ENCODE measurements at places on chromosomes 6 and 20.

- DNase-seq = no peak
Measured at GRCh38 chr20:45060294-45060693, 40.6 kb downstream of the KCNS1 start.

DNA sequence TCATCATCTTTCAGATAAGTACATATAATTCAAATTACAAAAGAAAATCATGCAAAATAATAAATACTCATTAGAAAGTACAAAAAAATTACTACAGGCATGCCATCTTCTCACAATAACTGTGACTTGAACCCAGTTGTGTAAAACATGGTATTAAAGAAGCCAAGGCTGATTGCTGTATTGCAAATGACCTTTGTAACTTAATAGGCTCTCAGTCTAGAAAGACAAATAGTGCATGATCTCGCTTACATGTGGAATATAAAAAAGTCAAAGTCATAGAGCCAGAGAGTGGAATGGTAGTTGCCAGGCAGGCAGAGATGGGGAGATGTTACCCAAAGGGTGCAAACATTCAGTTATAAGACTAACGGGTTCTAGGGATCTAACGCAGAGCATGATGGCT is 626.1 kb downstream of the COL12A1 start:
- DNase-seq = no peak

GRCh38 chr20:32780749-32781655 is 18.8 kb downstream of the DNMT3B start:
- no peak for DNase-seq

- DNase-seq = no peak
Measured at GRCh38 chr6:74598462-74599393, 607.1 kb downstream of the COL12A1 start.
